Retinal pigment epithelial cell (primary cell): ENCODE measurements at places on chromosomes 11 and 22.

DNA sequence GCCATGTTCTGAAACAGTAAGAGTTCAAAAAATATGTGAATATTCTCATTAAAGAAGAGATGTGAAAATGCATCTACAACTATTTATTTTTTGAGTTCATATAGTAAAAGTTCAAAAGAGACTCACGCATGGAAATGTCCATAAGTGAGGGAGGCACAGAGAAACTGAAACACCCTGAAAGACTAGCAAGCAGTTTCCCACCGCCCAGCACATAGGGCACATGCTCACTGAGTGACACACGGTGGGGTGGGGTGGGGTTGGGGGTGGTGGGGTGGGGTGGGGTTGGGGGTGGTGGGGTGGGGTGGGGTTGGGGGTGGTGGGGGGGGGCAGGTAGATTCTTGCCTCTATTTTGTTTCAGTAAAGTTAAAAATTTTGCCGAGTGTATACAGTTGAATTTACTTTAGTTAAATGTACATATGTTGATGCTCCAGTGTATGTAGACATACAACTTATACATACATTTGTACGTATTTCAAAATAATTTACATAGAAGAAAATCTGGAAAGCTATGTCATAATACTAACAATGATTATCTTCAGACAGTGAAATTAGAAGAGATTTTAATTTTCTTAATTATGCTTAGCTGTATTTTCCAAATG, 6.3 kb downstream of the CCDC34 start:
- no peak for DNase-seq

- no peak for DNase-seq
These were observed 19.1 kb downstream of the CCDC83 start for GRCh38 chr11:85874265-85874664.

- DNase-seq = no peak
These were observed 9.5 kb upstream of the DENND5A start for GRCh38 chr11:9274499-9275258.

DNA sequence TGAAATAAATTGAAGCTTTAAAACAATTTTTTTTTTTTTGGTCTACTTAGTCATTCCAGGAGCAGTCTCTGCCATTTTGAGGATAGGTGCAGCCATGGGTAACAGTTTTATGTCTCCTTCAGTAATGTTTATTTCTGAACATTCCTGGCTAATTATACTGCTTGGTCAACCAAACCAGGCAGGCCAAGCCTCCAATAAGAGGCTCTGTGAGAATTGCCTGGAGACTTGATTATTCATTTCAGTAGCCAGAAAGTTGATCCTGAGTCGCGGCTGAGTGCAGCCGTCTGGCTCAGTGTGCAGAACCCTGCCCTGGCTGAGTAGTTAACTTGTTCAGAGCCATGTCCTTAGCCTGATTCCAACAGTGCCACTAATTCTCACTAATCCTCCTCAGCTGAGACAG, 364.0 kb upstream of the FAT3 start:
- DNase-seq = no peak

DNA sequence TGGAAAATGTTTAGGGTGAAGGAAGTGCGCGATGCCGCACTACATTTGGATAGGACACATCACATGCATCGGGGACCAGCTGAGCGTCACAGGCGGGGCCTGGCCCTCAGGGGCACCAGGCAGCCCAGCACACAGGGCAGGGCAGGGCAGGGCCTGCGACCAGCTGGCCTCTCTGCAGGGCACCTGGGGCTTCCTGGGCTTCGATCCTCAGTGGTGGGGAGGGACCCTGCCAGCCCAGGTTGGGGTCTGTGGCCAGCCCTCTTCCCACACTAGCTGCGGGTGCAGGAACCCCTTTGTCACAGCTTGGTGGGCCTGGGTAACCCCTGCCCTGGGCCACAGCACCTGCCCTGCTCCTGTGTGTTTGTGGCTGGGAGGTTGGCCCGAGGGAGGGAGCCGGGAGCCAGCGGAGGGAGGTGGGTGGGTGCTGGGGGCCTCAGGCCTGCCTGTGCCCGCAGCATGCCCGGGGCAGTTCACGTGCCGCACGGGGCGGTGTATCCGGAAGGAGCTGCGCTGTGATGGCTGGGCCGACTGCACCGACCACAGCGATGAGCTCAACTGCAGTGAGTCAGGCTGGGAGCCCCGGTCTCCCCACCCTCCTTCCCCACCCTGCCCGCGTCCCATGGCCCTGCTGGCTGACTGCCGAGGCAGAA, 37.9 kb downstream of the ST14 start:
- DNase-seq = no peak

GRCh38 chr11:110251836-110252235, 44.6 kb downstream of the RDX start:
- peak; percentile 77 for DNase-seq

DNA sequence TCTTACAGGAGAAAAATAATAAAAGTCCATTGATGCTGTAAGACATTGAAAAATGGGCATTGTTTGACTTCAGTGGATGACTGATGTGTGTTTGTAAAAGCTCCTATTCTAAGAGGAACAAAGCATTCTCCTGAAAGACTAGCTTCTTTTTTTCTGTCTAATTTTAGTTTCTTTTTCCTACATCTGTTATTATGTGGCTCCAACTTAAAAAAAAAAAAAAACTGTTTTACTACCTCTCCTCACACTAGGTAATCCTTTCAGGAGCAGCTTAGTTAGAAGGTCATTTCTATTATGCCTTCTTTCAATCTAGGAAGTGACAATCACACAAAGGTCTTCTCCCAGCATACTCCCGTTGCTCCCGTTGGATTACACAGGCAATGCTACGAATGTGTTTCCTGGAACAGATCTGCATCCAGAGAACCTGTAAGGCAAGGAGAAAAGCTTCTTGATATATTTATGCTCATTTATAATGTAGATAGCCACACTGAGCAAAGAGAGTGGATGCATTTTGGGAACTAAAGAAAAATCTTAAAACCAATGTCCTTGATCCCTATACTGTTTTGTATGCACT, 595.1 kb upstream of the CCDC179 start:
- no peak for DNase-seq

DNA sequence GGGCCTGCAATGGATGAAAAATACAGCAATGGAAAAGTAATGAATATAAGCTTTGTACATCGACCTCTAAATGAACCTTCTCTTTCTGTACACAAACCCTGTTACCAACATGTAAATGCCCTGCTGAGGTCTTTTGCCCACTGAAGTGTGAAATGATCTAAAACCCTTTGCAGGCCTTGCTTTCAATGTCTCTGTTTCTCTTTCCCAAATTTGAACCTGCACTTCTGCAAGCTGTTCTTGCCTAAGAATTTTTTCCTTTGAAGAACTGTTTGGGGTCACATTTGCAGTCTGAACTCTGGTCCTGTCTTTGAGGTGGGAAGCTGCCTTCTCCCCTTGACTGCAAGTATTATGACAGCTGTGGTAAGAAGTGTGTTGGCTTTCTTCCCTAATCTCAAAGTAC, 1237.1 kb downstream of the FAM181B start:
- DNase-seq = no peak

GRCh38 chr11:81993755-81994154, 739.9 kb downstream of the FAM181B start:
- no peak for DNase-seq

DNA sequence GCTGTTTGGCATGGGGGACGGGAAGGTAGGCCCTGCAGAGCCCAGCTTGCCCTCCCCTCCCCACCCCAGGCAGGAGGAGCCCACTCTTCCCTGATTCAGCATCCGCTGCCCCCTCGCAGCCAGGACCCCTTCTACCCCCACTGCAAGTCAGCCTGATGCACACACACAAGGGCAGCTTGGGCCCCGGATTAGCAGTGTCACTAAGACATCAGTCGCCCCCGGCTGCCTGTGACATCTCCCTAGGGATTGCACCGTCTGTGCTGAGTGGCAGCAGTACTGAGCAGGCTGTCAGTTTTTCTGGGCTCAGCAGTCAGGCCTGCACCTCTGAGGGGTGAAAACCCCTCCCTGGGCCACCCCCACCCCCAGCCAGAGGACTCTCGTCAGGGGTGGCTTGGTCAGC, 30.4 kb upstream of the SYT7 start:
- DNase-seq = no peak

DNA sequence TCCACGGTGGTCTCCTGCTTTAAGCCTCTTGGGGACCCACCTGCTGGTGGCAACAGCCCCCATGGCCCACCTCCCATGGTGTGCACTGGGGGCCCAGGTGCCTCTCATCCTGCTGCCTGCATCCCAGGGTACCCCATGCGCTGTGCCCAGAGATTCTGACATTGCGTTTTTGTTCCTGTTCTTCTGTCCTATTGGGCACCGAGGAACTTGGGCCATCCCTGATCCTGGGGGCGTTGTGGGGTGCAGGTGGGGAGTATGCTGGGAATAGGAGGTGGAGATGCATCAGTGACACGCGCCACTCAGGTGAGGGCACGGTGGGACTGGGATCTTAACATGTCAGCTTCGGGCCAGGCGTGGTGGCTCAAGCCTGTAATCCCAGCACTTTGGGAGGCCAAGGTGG, 12.4 kb upstream of the NAP1L4 start:
- no peak for DNase-seq

DNA sequence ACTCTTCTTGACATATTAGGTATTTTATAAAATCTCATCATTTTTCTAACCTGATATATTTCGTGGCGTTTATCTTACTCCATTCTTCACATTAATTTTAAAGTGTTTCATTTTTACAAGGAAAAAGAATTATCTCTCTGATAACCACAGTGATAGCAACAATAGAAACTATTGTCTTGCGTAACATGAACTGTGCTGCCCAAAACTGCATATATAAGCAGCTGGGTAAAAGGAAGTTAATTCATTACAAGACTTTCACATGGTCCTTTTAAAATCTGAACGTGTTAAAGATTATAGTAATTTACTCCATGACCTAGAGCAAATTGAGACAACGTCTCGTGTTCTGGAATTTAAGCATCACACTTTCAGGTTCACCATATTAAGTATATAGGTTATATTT, 210.4 kb upstream of the GRIA4 start:
- DNase-seq = no peak

- no peak for DNase-seq
These were observed 2249.5 kb downstream of the LRRC4C start for GRCh38 chr11:39209981-39210380.

DNA sequence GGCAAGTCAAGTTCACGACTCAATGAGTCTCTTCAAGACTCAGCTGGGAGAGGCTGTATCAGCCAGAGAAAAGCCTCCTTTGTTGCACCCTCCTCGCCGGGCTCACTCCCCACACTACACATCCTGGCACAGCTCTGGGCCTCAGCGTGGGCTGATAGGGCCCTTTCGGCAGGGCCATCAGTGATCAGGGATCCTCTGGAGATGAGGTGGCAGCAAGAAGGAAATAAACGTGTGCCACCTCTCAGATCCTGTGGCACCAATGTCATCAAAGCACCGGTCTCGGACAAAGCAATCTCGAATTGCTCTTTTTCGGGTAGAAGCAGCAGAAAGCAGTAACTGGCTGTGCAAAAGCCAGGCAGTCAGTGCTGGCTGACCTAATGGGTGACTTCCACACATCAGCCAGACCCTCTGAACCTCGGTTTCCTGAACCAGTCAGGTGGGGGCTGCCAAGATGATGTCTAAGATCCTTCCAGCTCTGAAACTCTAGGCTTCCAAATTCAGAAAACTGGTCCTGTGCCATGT, 2.1 kb downstream of the EHD1 start:
- DNase-seq = no peak

DNA sequence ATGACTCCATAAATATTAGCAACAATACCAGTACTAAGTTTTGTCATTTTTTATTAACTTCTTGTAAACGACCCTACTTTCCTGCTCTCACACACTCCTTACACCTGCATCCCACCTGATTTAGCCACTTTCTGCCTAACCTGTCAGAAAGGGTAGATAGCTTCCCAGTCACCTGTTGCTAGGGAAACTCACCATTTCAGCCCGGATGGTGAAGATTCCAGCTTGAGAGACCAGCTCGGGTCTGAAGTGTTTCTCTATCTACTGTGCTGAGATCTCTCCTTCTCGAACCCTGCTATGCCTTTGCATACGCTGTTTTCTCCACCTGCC, at the start of gene PARVG:
PARVG (plus strand) TSS at position 220 of the 327 bp plus-strand sequence. CDS start 2,405 bp downstream, outside the sequence.
- DNase-seq = no peak

GRCh38 chr11:67612751-67613150, 6.0 kb downstream of the NDUFV1 start:
- DNase-seq = no peak

GRCh38 chr11:93348930-93349329, 18.4 kb downstream of the DEUP1 start:
- DNase-seq = no peak

DNA sequence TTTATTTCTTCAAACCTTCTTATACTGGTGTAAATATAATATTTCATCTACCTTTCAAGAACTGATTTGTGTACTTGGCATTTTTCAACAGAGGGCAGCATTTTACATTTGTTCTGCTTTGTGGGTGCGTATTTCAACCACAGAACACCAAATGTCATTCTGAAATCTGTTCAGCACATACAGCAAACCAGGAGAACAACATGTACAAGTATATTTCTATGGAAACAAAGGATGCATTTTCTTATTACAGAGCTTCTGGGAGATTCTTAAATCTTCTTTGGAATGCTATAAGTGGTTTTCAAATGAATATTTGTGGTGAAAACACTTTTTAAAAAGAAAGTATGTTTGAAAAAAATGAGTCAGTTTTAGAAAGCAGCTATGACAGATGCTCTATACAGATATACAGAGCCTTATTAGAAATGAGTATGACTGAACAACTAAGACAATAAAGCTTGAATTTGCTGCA, 946.0 kb downstream of the FAM181B start:
- peak; percentile 66 for DNase-seq

- DNase-seq = no peak
These were observed 397.3 kb upstream of the CCDC179 start for GRCh38 chr11:23257556-23257955.

DNA sequence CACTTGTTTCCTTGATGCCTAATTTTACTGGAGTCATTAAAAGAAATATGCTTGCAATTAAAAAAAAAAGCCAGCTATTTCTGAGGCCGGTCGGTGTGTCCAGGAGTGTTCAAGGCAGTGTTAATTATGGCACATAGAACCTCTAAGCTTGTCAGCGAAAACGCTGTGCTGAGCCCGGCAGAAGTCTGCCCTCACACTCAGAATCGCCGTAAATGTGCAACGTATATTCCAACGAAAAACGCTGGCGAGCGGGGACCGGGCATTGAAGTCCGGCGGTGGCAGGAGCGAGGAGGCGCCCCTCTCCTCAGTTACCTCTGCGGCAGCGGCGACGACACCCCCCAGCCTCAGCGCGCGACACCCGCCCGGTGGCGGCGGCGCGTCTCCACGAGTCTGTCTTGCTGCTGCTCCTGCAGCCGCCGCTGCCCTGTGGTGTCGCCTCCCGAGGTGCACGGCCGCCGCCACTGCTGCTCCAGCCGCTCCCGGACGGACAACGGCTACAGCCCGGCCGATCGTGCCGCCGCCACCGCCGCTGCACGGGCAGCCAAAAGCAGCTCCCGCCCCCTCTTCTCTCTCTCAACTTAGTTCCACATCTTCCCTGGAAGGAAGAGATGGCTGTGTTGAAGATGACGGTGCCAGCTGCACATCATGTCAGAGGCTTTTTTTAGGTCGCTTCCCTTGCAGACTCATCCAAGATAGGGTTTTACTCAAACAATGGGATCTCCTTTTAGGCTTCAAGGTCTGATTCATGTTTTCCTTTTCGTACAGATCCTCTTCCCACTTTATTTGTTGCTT, 56.0 kb downstream of the JAM3 start:
- DNase-seq = no peak
